Mammary microvascular endothelial cell (primary cell): ENCODE measurements at places on chromosomes 5 and 9. TPM values are rescaled to one million over a fixed set of nuclear protein-coding genes. Genes with fewer than 3 reads are reported as not detected.

The ANGPTL2 gene
- total RNA-seq: 13.6 and 14.1 TPM in 2 replicates

The NKD2 gene
- 0.25 TPM in 1 of 2 replicates, not detected in the other for total RNA-seq

The RNF44 gene
- 6.5 and 7.3 TPM in 2 replicates for total RNA-seq

The UBAP2 gene
- total RNA-seq: 17.7 and 25.8 TPM in 2 replicates

The PCDHA1 gene
- not detected in 2 replicates for total RNA-seq

The ROPN1L gene
- total RNA-seq: 1.4 and 2.5 TPM in 2 replicates

The ARHGEF39 gene
- 3.1 and 3.5 TPM in 2 replicates for total RNA-seq

The LCN1 gene
- not detected in 2 replicates for total RNA-seq

The PRRT1B gene
- total RNA-seq: not detected in 2 replicates

The SWI5 gene
- total RNA-seq: 35.2 and 42.5 TPM in 2 replicates

The ASPN gene
- 0.07 TPM in 1 of 2 replicates, not detected in the other for total RNA-seq

The C9orf72 gene
- 6.5 and 8.5 TPM in 2 replicates for total RNA-seq

The SDHA gene
- total RNA-seq: 103 and 114 TPM in 2 replicates

The AK8 gene
- 0.07 and 0.15 TPM in 2 replicates for total RNA-seq

The CMYA5 gene
- under 0.01 TPM in 2 replicates for total RNA-seq

The GHR gene
- 1.5 and 2.7 TPM in 2 replicates for total RNA-seq

The SLC1A1 gene
- total RNA-seq: 9.1 and 12.4 TPM in 2 replicates

The ABLIM3 gene
- 51.7 and 57.6 TPM in 2 replicates for total RNA-seq

The PCDHGC5 gene
- total RNA-seq: 0.15 and 0.20 TPM in 2 replicates

The PHYHD1 gene
- total RNA-seq: 0.15 TPM in 1 of 2 replicates, not detected in the other

The HAUS6 gene
- 15.0 and 20.1 TPM in 2 replicates for total RNA-seq

The MORN5 gene
- not detected in 2 replicates for total RNA-seq

The EIF4E1B gene
- not detected in 2 replicates for total RNA-seq

The FBXL7 gene
- total RNA-seq: 14.7 TPM in 2 replicates

The AIF1L gene
- 18.6 and 19.2 TPM in 2 replicates for total RNA-seq

The CDKN2B gene
- 21.0 and 34.4 TPM in 2 replicates for total RNA-seq

The ADAMTSL2 gene
- total RNA-seq: not detected in 2 replicates

The NME5 gene
- 0.07 and 0.39 TPM in 2 replicates for total RNA-seq

The AGXT2 gene
- total RNA-seq: not detected in 2 replicates

The ATP6V0E1 gene
- 206 and 234 TPM in 2 replicates for total RNA-seq

The HNRNPAB gene
- total RNA-seq: 170 and 191 TPM in 2 replicates

The ROR2 gene
- total RNA-seq: 0.15 TPM in 1 of 2 replicates, not detected in the other

The MED10 gene
- total RNA-seq: 27.8 and 35.1 TPM in 2 replicates

The LCN6 gene
- total RNA-seq: 0.34 TPM in 1 of 2 replicates, not detected in the other

The PRDM9 gene
- total RNA-seq: not detected in 2 replicates

The DIPK1B gene
- total RNA-seq: 151 and 161 TPM in 2 replicates

The DMRT3 gene
- not detected in 2 replicates for total RNA-seq

The GABRG2 gene
- total RNA-seq: not detected in 2 replicates
